ENCODE measurements at places on chromosomes 1 and 21.

- DNase-seq = no peak
Observed at GRCh38 chr1:18556364-18556763, 74.3 kb upstream of the PAX7 start.

GRCh38 chr1:156860113-156860627 is 495 bp upstream of the NTRK1 start:
- DNase-seq = peak; percentile 35

GRCh38 chr1:73674945-73675561 is 522.9 kb downstream of the LRRIQ3 start:
- DNase-seq = peak; percentile 17

- peak; percentile 5 for DNase-seq
Observed at GRCh38 chr21:46253610-46254124, 25.1 kb upstream of the LSS start.

DNA sequence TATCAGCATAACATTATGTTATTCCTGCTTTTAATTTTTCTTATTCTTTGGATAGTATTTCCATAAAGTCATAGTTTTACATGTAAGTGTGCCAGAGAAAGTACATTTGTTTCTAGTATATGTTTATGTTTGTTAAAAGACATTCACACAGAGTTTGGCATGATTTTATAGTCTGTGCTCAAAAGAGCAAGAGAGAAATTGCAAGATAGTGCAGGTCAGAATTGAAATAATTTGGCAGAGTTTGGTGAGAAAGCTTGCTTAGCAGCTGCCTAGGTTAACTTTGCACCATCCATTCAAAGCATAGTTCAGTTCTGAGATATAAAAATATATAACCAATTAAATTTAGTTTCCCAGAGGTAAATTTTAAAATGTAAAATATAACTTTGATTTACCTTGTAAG is 17.0 kb downstream of the NEK7 start:
- no peak for DNase-seq

DNA sequence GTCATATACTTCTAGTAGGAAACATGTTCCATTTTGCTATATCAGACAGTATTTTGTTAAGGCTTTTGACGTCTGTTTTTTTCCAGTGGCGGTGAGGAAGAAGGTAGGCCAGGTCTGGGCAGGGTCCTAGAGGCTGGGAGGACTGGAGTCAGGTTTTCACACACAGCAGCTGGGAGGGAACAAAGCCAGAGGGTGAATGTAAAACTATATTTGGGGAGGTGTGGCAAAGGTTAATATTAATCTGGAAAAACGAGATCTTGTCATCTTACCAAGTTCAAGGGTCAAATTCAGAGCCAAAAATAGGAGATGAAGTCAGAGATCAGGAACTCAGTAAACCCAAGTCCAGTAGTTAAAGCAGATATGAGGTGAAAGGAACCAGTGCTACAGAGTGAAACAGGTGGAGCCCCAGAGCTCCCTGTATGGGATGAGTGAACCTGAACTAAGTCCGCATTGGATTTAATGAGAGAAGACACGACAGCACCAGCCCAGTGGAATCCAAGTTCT is 10.7 kb upstream of the OTUD7B start:
- DNase-seq = no peak

- DNase-seq = no peak
Observed at GRCh38 chr1:28800324-28800723, 11.6 kb upstream of the OPRD1 start.

GRCh38 chr1:29230553-29231378 is at the start of gene MECR:
TSS of gene MECR (minus strand) at chr1:29230934. CDS start at chr1:29230906, 28 bp downstream.
- DNase-seq = peak; percentile 93

DNA sequence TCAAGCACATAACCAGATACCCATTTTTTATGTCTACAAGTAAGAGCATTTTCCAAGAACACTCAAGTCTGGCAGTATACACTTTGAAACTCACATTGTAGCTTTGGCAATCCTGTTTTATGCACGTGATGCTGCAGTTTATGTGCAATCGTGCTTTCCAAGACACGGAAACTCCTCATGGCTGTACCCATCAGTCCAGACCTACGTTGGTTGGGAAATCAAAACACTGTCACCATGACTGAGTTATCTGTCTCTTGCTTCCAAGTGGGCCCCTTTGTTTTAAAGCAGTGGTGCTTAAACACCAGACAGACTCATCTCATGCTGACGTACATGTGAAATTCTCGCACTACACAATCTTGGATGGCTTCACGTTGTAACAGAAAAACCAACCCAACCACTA is 192.8 kb downstream of the LTN1 start:
- no peak for DNase-seq

DNA sequence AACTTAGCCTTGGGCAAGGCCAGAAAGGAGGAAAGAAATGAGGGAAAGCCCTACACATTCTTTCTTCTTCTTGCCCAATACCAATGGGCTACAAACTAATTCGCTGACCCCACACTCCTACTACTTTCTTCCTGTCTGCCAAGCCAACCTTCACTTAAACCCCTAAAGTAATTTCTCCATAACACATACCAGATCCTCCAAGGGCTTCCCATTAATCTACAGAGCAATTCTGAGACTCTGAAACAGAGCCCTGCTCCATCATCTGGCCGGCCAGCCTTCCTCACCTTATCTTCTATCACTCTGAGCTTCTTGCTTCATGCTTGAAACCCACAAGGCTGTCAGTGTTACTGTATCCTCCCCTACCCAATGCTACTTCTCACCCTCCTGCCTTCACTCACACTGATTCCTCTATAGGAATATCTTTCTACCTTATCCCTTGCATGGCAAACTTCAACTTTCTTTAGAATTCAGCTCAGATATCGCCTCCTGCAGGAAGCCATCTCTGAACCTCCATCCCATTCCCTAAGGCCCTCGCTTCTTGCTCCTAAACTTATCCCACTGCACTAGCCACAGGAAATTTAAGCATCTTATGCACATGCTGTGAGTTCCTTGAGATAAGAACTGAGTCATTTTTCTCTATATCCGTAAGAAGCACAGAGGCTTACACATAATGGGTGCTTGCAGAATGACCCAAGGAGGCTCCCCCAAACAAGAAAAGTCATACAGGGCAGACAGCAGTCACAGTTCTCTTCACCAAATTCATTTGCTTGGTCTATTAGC is 81.9 kb downstream of the JAK1 start:
- no peak for DNase-seq

- DNase-seq = peak; percentile 68
Observed at GRCh38 chr1:222926566-222926965, 111.7 kb downstream of the DISP1 start.

- peak; percentile 69 for DNase-seq
Observed at GRCh38 chr1:43786960-43787359, 79.6 kb downstream of the ST3GAL3 start.

DNA sequence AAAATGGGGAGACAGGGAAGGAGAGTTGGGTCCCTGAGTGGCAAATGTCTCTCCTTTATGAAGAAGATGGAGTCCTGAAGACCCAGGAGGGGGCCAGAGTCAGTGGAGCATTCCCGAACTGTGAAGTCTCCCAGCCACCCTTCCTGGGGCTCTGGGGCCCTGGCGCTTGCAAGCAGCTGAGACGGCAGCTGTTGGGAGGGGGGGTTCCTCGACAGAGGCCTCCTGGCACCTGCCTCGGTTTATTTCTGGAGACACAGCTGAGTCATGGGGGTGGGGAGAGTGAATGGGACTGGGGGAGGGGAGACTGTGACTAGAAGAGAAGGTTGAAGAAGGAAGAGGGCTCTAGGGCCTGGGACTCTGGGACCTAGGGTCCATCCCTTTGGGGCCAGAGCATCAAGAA is 14.0 kb downstream of the NES start:
- peak; percentile 45 for DNase-seq

DNA sequence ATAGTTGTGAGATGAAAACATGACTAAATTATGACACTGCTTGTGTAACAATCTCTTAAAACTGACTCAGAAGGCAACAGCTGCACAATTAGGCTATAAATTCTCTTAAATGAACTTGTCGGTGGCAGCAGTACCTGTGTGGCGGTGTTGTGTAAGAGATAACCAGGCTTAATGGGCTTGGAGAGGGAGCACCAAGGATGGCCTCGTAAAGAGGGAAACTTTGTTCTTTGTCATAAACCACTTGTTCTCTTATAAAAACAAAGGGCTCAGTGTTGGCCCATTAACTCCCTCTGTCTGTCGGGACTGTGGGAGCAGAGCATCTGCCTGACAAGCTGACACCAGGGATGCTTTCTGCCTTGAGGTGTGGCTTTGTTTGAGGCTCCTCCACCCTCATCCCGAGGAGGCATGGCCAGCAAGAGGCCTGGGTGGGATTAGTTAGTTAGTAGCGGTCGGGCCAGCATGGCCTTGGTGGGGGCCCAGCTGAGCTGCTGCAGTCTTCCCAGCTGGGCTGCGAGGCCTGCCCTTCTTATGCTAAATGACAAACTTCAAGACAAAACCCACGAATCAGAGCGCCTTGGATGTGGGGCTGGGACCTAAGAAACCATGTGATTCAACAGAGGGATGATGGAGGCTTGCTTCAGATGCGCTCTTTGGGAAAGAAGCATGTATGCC is 171.4 kb downstream of the CAMTA1 start:
- no peak for DNase-seq

- DNase-seq = no peak
Observed at GRCh38 chr1:59323879-59324278, 27.0 kb downstream of the FGGY start.

DNA sequence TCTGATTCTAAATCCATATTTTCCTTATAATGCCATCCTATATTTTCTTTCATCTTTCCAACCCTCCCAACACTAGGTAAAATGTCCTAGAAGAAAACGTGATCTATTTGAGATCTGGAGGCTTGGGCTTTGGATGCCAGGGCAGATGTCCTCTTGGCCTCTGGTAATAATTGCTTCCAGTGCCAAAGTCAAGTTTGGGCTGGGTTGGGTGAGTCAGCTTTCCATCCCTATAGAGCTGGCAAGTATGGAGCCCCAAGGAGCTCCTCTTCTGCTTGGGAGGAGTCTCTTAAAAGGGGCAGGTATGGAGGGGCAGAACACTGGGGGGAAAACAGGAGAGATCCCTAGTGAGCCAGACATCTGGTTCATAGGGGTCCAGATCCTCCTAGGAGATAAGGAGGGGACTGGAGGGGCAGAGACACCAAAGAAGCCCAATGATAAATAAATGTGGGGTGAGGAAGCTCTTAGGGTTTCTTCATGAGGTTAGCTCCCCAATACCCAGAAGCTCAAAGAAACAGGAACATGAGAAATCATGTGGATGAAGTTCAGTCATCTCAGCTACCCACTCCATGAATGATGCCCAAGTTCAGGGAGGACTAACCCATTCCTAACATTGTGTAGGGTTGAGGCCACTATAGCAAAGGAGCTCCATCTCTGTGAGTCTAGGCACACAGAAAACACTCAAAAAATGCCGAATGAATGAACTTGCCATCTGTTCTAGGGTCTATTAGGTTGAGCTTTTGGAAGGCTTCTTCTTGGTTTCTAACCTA is 3.5 kb downstream of the C1orf116 start:
- DNase-seq = no peak

DNA sequence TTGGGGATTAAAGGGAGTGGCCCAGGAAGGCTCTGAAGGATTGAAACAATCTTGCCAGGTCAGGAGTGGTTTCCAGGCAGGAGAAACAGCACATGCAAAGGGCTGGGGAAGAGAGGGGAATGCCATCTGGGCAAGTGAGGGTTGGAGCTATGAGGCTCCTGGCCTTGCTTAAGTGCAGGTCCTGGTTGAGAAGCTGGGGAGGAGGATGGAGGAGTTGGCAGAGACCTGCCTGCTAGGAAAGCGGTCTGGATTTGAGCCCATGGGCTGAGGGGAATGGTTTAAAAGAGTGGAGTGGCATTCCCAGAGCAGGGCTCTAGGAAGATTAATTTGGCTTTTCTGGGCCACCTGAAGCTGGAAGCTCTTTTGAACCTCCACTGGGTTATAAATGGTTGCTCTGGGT is 9.2 kb downstream of the IGSF21 start:
- DNase-seq = no peak

DNA sequence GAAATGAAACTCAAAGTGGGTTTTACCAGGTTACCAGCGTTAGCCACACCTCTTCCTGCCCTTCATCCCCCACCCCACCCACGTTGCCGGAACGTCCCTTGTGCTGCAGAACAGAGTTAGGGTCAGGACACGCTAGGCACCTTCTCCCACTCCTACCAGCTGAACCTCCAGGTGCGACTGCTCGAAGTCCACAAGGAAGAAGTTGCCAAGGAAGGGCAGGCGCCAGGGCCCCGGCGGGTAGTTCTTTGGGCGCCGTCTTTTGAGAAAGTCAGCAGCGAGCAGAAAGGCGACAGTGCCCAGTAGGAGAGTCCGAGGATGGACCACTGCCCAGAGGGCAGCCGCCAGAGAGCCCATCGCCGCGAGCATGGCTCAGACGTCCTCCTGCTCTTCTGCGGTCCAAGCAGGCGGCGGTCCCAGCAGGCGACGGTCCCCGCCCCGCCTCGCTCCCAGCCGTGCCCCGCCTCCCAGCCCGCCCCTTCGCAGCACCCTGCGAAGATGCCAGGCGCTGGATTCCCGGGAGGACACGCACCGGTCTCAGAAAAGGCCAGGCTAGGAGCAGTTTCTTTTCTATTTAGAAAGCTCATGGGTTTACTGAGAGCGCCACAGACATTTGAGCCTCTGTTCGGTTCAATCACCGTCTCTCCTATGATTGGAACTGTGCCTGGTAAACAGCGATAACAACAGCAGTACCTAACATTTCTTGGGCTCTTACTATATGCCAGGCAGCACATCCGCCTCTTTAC is at the start of gene CYP2J2:
Gene CYP2J2 (minus strand): TSS at position 393 of the 743 bp plus-strand sequence. CDS start 27 bp downstream, at position 366.
- DNase-seq = peak; percentile 13

- no peak for DNase-seq
Observed at GRCh38 chr1:117216718-117217117, 6.0 kb upstream of the VTCN1 start.

DNA sequence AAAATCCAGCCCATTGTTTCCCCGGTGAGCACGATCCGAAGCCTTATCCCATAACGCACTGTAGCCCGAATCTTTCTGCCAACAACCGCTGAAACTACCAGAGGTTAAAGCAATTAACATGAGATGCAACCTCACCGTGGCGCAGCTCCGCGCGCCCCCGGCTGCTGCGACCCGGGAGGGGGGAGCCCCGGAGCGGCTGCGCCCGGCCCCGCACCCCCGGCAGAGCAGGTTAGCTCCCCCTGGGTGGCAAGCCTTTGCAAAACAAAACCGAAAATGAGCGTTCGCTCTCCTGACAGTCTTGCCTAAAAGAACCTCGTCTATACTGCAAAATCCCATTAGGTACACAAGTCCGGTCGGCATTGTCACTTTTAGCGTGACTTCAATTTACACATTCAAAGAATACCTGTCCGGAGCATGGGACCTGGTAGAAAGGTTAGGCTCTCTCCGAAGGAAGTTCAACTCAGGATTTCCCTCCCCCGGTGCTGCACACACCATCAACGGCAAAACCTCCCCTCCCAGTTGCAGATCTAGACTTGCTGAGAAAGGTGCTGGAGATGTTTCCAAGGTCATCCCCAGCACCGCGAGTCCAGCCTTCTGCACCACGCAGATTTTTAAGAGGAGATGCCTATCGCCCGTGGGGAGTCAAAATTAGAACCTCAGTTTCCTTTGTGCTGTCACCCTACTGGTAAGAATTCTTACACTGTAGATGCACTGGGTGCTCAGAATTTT is 107.5 kb downstream of the ZNF281 start:
- DNase-seq = peak; percentile 55

DNA sequence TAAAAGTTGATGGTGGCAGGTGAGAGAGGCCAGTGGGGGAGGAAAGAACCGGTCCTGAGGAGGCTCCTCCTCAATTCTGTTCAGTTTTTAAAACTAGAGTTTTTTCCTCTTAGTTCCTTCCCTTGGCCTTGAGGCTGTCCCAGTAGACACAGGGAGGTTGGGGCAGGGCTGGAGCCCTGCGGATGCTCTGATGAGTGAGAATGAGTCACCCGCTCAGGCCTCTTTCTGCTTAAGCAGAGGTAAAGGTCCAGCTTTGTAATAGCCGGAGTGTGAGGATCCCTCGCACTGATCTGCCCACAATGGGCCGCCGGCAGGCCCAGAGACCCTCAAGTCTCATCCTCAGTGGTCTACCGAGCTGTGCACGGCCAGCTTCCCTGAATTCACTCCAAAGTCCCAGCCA is 49.6 kb upstream of the IRF2BP2 start:
- peak; percentile 74 for DNase-seq

- peak; percentile 23 for DNase-seq
Observed at GRCh38 chr1:6803357-6803756, 18.1 kb downstream of the CAMTA1 start.
